ENCODE measurements at places on chromosomes 7 and 10.
A peak's percentile ranks its signal among the peaks of the same experiment; 100 is the strongest.

DNA sequence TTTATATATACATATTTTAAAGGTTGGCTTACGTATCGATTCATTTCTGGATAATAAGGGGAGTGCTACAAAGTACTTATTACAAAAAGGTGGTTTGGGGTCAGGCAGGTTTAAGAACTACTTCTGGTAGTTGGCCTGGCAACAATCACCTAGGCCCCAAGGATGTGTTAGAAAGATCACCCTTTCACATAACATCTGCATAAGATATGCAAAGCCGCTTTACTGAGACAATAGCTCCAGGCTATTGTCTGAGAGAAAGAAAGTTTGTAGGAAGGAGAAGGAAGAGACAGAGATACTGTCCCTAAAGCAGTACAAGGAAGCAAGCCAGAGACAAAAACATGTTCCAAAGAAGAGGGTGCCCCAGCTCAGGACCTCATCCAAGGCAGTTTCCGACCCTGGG lies 6.2 kb downstream of the PAXIP1 start:
- no peak for DNase-seq

DNA sequence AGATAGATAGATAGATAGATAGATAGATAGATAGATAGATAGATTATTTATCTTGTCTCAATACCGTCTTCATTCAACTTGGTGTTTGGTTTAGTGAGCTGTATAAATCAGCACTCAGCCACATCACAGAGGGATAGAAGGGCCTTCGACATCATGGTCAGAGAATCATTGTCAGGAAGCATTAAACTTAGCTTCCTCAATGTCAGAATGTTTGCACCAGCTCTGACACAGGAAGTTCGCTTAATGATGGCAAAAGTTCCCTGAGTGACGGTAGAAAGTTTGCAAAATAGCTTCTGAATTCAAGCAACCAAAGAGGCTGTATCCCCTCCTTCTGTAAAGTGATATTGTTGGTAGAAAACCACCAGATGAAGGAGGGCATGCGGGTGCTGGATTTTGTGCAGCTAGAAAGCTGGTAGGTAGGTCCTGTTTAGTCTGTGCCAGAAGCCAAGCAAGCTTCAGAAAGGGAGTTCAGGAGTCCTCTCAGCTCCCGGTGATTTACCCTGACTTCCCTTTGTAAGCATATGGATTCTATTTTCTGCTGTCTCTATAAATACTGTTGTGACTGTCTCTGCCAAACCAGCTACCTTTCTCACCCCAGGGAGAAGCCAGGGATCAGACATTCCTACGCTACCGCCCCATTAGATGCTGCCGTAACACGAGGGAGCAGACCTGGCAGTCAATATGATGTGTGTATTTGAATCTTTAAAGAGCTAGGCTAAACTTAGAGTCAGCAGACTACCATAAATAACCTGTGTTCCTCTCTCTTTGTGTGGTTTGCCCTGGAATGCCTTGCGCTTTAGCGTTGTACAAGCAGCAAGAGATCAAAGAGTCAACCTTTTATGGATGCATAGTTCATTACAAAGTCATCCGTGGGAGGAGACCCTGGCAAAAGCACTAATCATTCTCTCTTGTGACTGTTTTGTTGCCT lies 200.5 kb upstream of the KIAA1217 start:
- DNase-seq, result no peak

DNA sequence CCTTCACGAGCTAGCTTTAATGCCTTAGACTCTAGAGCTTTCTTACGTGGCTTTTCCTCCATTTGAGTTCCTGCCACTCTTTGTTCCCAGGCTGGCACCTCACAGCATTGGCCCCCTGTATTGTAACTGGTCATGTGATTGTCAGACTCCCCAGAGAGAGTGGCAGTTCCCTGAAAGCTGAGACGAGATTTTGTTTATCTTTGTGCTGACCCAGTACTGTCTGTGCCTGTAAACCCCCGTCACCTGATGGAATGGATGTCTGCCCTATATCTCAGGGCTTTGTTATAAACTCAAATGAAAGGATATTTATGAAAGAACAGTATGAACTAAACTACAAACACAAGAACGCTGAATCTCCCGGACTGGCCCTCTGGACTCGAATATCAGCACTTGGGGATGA lies 13.0 kb downstream of the NOBOX start:
- no peak for DNase-seq

GRCh38 chr7:51226063-51226755 lies 90.4 kb downstream of the COBL start:
- DNase-seq, result no peak

DNA sequence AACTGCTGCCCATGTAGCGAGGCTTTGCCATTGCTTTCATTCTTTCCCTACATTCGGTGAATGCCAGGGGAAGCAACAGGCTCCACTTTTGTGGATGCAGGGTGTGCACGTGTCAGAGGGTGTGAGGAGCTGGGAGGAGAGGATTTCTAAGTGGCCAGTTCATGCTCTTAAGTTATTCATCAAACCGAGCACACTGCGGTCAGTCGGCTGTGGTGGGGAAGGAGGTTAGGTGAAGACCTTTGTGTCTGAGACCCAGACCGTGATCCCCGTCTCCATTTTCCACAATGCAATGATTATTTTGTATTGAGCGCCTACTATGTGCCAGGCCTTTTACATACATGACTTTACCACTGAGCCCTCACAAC lies 438.6 kb upstream of the GALNT17 start:
- DNase-seq, result no peak

- peak; percentile 4 for DNase-seq
Measured at GRCh38 chr7:44212018-44212417, 11.2 kb downstream of the YKT6 start.

DNA sequence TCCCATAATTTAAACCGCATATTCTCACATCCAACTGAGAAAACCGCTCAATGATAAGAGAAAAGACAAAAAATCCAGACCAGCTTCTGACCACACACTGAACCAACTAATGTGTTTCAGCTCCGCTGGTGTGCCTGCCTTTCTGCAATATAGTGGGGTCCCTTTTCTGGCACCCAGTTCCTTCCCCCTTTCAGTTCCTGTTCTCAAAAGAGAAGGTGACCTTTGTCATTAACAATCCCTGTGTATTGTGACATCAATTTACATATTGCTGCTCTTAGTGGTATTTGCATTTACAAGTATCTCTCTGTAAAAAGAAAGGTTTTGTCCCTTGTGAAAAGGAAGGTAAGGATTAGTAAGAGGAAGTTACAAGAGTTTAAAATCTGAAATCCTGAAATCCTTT lies 1.4 kb downstream of the PPP1R17 start:
- no peak for DNase-seq

DNA sequence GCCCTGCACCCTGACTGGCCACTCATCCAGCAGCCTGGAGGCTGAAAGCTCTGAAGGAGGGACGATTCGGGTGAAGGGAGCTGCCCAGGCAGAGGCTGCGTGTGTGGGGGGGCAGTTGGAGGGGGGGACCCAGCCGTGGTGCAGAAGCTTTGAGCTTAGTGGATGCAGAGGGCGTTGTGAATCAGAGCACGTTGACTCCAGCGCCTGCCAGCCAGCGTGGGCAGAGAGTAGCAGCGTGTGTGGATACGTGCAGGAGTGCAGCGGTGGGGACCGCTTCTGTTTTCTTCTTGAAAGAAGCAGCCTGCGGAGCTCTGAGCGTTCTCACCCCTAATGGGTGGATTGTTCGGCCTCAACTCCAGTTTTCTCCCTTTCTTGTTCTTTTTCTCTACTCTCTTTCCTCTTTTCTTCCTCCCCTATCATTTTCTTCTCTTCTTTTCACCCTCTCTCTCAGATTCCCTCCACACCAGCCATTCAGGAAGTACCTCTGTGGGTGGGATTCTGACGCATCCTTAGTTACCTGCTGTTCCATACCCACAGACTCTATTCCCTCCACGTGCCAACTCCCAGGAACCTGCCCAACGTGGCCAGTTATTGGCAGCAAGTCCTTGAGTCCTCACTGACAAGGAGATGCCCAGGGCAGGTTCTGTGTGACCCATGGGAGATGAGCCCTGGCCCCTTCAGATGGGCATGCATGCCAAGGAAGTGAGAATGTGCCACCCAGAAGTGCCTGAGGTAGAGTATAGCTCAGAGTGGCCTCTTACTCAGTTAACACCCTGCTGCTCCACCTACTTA lies 47.4 kb downstream of the SORCS3 start:
- DNase-seq, result no peak

DNA sequence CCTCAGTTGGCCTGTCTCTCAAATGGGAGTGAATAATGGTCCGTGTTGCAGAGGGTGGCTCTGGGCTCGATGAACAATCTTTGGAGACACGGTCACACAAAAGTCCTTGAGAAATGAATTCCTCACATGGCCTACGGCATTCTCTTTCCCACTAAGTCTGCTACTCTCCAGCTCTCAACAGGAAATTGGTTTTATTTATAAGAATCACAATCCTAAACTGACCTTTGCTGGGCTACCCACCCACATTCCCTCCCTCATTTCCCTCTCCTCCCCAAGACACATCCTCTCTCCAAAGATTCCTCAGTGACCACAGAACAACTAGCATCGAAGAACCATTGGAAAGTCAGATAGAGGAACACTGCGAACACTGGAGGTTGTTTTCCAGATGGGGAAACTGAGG lies 4.7 kb downstream of the AFAP1L2 start:
- no peak for DNase-seq

DNA sequence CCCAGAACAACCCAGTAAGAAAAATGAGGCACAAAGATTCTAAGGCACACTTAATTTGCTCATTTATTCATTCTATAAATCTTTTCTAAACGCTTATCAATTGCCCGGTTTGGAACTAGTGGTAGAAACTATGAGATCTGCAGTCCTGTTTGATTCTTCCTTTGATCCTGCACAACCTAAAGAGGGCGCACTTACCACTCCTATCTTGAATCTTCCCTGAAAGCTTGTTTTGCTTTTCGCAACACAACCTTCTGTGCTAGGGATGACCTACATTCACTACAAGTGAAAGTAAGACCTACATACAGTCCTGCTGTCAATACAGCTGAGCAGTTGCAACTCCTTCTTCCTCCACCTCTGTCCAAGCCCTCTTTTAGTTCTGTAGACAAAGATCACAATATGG lies 12.6 kb upstream of the ARL4A start:
- peak; percentile 20 for DNase-seq

GRCh38 chr10:14116021-14116420 lies 214.7 kb downstream of the FRMD4A start:
- DNase-seq, result no peak

GRCh38 chr10:96402417-96403305 lies 43.9 kb upstream of the OPALIN start:
- no peak for DNase-seq

- DNase-seq, result no peak
Measured at GRCh38 chr7:94362276-94362675, 32.4 kb upstream of the COL1A2 start.

DNA sequence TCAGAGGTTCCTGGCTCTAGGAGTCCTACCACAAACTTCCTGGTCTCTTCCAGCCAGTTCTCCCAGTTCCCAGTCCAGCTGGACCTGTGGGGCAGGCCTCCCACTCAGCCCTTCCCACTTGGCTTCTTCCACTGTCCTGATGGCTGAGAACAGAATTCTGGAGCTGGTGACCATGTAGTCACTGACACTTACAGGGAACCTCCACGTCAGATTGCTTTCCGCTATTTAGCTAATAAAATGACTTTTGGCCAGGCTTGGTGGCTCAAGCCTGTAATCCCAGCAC lies 63.5 kb upstream of the ZRANB1 start:
- no peak for DNase-seq

- no peak for DNase-seq
Measured at GRCh38 chr10:86709396-86710185, 41.3 kb downstream of the LDB3 start.

DNA sequence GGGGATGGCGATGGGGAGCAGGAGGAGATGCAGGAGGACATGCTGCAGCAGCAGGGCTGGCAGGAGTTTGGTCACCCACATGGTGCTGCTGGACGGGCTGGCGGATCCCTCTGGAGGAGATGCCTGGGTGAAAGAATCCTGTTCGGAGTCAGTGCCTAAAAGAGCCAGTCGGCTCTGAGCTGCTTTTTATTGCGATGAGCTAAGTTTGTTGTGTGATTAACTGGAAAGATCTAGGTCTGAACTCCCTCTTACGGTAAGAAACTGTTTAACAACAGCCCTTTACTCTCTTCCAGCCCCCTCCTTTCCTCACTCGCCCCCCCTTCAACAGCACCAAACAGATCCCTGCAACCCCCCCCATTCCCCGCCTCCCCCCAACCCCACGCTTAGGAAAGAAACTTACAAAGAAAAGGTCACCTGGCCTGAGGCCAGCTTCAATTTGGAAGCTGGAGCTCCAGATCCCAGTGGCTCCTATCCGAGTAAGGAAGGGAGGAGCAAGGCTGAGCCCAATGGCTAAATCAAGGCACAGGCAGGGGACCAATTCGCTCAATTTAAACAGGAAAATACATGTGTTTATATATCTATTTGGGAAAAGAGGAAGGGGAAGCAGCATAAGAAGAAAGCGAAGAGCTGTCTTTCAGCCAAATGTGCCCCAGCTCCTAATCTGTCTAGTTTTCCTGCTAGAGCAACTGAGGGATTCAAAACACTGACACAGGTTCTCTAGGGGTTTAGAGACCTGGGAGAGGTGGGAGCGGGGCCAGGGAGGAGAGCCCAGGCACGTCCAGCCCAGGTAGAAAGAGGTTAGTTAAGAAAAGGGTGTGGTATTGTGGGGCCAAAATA lies at the start of gene HGF:
Gene HGF (minus strand): TSS at position 157 of the 837 bp plus-strand sequence. CDS start 76 bp downstream, at position 81.
- no peak for DNase-seq

DNA sequence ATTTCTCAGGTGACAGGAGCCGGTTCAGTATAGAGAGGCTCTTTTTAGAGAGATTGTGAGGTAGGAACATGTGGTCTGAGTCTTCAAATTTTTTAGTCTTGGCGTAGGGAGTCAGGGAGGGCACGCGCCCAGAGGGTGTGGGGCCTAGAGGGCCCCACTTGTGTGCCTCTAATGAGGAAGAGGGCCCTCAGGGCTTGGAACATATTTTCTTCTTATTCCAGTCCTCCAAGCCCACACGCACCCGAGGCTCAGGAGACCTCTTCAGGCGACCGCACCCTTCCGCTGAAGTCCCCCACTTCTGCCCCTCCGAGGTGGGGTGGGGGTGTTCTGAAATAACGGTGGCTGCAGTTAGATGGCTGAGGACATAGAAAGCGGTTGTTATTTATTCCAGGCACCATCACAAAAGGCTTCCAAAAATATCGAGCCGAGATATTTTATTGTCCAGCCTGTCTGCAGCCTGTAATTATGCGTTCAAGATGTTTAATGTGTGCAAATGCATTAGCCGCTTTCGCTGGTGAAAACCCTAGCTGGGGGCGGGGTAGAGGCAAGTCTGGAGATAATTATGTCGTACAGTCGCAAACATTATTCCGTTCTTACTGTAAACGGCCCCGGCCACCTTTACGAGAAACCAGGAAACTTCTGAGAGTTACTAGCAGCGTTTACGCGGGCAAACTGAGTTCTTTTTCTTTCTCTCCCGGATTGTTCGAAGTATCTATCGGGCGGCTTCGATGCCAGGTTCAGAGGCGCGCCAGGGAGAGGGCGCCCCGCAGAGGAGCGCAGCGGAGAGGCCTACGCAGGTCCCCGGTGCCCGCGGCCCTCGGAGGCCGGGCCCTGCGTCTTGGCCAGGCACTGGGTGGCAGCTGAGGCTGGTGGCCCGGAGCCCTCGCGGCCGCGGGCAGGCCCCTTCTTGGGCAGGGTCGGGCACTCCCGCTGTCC lies 12.9 kb upstream of the HOXA13 start:
- DNase-seq, result no peak

Measured in T-helper 1 cell (primary cell).